ENCODE measurements at places on chromosomes 6 and 20.
A peak's percentile ranks its signal among the peaks of the same experiment; 100 is the strongest.

DNA sequence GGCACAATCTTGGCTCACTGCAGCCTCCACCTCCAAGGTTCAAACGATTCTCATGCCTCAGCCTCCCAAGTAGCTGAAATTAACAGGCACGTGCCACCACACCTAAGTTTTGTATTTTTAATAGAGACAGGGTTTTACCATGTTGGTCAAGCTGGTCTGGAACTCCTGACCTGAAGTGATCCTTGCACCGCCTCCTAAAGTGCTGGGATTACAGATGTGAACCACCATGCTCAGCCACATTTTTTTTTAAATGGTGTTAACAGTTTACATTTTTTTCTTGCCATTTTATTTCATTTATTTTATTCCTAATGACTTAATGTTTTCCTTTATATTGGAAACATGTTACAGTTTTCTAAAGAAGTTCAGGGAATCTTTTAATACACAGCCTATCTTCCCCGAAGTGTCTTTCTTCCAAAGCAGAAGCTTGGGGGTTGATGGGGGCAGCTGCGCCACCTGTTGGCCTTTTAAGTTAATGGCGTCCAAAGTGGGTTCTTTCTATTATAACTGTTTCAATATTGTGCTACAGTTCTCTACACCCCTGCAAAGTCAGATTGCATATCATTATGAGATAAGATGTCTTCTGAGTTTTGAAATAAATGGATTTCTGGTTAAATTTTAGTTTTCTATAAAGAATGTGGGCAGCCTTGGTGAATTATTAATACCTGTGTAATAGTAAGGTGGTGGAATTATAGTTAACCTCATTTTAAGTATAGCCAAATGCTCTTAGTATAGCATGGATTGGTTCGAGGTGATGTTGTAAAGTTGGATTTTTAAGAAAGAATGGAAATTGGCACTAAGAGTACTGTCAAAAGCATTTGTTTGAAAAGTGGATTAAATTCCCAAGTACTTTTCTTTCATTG, 42.0 kb upstream of the PLCG1 start:
- no peak for DNase-seq

DNA sequence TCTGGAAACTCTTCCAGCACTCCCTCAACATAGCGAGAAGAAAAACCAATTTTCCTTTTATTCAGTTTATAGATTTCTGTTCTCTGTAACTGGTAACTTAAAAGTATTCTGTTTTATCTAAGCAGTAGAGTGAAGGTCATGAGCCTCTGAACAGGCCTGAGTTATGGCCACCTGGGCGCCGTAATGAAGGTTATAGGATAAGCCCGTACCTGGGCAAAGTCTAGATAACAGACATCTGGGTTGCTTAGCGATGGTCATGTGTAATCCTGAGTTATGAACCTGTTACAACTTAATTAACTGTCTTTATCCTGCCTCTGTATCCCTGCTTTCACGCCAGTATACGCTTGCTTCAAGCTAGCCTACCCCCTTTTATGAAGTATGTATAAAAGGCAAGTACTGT, 13.0 kb upstream of the FAM217A start:
- no peak for DNase-seq

DNA sequence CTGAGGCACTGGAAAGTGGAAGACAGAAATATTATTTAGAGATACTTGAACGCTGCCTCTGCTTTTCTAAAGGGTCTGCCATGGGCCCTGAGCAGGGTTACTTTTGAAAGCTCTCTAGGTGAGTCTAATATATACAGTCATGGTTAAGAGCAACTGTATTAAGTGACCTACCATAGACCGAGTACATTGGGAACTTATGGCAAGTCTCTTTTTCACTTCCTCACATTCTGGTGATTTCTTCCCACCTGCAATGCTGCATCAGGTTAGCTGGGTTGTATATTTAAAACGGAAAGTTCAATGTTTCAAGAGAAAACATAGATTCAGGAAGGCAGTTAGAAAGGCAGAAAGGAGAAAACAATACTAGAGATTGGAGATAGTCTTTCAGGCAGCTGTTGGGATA, 154.7 kb downstream of the PHF3 start:
- no peak for DNase-seq

DNA sequence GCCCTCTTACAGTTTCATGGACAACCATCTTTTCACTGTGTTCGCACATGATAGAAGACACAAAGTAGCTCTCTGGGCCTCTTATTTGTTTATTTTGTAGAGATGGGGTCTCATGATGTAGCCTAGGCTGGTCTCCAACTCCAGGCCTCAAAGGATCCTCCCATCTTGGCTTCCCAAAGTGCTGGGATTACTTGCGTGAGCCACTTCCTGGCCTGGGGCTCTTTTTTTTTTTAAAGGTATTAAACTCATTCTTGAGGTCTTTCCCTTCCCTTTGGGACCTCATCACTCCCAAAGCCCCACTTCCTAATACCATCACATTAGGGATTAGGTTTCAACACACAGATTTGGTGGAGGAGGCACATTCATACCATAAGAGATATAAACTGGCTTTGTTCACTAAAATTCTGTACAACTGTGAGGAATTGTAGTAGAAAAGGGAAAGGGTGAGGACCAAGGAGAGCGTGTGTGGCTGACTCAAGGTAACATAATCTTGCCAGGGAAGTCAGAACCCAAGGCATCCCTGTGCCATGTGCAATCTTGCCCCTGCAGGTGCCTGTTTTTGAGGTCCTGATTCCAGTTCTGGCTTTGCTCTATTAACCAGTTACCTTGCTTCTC, 45.5 kb downstream of the EIF2S2 start:
- DNase-seq: no peak

- DNase-seq: no peak
Observed at GRCh38 chr6:39102071-39102820, 12.7 kb downstream of the SAYSD1 start.

GRCh38 chr6:15290067-15290680, 44.3 kb downstream of the JARID2 start:
- DNase-seq: no peak

- peak; percentile 4 for DNase-seq
Observed at GRCh38 chr6:34982424-34982852, 93.4 kb downstream of the ANKS1A start.

- peak; percentile 8 for DNase-seq
Observed at GRCh38 chr6:99013145-99013544, 65.4 kb upstream of the FBXL4 start.

DNA sequence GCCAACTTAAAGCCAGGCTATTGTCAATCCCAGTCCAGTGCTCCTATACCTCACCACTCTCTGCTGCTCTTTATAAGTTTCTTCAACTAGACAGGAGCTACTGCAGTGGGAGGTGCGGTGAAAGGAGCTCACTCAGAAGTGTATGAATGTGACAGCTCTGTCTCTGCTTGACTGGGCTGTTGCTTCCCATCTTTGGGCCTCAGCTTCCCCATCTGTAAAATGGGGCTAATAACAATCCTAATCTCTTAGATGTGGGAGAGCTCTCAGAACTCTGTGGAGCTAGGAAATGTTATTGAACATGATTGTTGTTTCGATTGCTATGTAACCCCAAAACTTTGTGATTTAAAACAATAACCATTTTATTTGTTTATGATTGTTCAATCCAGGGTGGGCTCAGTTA, 8.4 kb upstream of the RALY start:
- no peak for DNase-seq

GRCh38 chr6:79713701-79714322, 82.7 kb downstream of the SH3BGRL2 start:
- DNase-seq: no peak

DNA sequence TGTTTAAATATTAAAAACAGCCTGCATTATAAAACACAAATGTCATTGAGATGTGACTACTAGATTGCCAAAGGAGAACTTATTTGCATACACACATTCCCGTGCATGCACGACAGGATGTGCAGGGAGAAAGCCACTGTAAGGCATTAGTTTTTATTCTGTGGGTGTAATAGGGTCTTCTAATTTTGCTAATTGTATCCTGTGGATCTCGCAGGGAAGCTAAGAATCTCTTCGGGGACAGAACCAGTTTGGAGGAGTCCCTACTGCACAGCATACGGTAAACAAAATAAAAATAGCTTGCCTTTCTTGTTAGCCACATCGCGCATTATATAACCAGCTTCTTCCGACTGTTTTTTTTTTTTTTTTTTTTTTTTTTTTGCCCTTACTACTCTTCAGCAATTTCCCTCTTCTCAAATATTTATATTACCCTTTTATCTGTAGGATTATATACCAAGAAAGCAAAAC, 2.0 kb downstream of the ATXN1 start:
- no peak for DNase-seq

DNA sequence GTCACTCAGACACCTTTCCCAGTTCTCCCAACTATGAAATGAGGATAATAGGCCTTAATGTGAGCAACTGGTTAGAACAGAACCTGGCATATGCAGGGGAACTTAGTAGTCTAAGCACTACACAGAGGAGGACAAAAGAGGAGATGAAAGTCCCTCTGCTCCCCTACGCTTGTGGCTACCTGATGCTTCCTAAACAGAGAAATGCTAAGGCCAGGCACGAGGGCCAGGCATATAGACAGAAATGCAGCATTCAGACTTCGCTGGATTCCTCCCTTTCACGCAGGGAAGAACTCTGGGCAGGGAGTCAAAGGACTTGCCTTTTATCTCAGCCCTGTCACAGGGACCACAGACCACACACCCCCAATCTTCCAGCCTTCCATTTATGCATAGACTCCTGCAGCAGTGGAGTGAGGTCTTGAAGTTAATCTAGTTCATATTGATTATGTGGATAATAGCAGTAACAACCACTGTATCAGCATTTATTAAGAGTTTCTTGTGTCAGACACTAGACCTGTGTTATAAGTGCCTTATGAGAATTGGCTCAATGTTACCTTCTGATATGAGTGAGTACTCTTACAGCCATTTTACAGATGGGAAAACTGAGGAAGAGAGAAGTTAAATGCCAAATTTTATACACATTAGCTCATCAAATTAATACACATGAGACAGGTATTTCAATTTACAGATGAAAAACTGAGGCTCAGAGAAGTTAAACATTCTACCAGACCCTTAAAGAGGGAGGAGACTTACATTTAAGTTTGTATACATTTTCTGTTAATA, 27.0 kb upstream of the TRAF3IP2 start:
- DNase-seq: no peak
